ENCODE measurements at places on chromosomes 4 and X.

- DNase-seq = no peak
These were observed 38.1 kb upstream of the ARSH start for GRCh38 chrX:2967998-2968909.

GRCh38 chr4:38565271-38566199 lies 98.5 kb upstream of the KLF3 start:
- no peak for DNase-seq

DNA sequence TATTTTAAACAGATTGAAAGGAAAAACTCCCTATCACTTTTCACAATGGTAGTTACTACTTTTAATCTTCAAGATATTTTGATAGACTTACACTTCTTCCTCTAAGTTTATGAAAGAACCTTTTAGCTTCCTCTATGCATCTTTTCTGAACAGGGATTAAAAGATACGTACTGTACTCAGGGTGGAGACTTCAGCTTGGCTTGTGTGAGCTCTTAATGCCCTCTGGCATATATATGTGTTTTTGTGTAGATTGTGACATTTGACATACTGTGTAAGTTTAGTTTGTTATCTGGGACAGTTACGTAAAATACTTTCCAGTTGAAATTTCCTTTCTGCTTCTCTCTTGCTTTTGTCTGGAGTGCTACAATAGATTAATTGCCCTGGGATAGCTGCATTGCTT lies 109.3 kb upstream of the NUDT6 start:
- DNase-seq = no peak

DNA sequence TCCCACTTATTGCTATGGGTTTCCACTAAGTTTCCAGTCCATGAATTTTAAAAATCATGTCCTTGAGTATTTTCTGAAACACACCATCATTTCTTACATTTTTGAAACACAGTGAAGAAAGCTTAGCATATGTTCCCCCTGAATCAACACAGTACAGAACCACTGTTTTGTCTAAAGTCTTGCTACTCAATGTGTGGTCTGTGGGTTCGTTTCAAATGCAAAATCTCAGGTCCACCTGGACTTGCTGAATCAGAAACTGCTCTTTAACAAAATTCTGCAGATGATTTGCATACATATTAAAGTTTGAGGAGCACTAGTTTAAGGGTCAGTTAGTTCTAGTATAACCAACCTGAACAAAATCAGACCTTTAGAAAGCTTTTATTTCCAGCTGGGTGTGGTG lies 60.4 kb downstream of the SUPT20HL2 start:
- DNase-seq = no peak

DNA sequence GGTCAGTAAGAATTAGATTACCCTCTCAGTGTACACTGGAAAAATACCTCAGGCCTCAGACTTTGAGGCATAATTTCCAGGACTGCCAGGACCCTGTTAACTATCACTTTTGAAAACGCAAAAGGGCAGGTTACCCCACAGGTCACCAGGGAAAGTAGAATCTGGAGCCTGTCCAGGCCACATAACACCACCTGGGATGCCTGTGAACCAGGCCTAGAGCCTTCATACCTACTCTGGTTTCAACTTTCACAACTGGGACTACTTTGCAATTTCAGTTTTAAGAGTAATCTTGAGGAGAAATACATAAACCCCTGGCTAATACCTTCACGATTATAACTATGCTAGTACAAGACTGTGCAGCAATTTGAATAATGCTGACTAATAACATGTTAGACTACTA lies 132.4 kb downstream of the HHIP start:
- no peak for DNase-seq

GRCh38 chr4:86452924-86453531 lies 93.2 kb upstream of the MAPK10 start:
- no peak for DNase-seq

DNA sequence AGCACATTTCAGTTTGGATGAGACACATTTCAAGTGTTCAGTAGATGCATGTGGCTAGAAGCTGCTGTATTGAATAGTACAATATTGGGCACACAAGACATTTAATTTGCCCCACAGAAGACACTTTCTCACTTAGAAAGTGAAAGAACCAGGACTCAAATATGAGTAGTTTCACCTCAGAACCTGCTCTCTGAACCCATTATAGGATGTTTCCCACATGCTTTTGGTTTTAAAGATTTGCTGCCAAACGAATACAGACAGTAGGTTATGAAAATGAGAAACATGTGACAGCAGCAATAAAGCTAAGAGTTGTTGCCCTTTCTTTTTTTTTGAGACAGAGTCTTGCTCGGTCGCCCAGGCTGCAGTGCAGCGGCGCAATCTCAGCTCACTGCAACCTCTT lies 32.3 kb downstream of the C4orf54 start:
- DNase-seq = no peak

- DNase-seq = no peak
These were observed 407.0 kb downstream of the KLHL4 start for GRCh38 chrX:87924619-87925018.

DNA sequence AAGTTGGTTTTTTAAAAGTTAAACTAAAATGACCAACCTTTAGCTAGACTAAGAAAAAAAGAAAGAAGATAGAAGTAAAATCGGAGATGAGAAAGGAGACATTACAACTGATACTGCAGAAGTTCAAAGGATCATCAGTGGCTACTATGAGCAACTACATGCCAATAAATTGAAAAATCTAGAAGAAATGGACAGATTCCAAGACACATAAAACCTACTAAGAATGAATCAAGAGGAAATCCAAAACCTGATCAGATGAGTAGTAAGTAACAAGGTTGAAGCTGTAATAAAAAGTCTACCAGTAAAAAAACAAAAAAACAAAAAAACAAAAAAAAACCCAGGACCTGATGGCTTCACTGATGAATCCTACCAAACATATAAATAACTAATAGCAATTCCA lies 16.1 kb downstream of the IQCM start:
- DNase-seq = no peak

- no peak for DNase-seq
These were observed 53.2 kb upstream of the RBMX start for GRCh38 chrX:136933611-136934145.

DNA sequence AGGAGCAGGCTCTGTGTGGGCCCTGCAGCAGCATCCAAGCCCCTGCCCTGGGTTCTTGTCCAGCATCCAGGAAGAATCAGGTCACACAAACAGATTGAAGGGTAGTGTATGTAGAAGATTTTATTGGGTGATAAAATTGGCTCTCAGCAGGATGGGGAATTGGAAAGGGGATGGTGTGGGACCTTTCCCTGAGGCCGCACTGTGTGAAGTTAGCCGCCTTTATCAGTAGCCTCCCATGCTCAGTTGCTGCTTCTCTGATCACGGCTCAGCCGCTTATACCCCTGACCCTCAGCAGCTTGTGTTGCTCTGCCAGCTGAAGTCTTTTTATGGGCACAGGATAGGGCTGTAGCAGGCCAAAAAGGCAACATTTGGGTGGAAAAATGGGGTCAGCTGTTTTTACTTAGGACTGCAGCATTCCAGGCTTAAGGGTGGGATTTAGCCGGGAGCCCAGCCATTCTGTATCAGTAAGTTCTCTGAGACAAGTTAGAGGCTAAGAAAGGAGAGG lies 35.2 kb upstream of the CCNG2 start:
- DNase-seq = no peak
